ENCODE measurements at places on chromosomes 11 and 22.

DNA sequence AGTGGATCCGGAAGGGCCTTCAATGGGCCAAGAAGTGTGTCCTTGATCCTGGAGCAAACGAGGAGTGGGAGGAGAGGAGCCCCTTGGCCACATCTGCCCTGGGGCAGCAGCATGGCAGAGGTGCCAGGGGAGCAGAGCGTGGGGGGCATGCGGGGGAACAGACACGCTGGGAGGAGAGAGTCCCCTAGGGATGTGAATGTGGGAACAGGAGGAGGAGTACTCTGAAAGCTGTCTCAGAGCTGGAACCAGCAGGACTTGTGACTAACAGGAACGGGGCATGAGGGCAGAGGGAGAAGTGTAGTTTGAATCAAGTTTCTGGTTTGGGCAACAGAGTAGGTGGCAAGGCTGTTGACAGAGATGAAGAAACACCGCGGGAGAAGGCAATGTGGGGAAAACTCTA lies 54.5 kb upstream of the SLC35C1 start:
- no peak for DNase-seq

DNA sequence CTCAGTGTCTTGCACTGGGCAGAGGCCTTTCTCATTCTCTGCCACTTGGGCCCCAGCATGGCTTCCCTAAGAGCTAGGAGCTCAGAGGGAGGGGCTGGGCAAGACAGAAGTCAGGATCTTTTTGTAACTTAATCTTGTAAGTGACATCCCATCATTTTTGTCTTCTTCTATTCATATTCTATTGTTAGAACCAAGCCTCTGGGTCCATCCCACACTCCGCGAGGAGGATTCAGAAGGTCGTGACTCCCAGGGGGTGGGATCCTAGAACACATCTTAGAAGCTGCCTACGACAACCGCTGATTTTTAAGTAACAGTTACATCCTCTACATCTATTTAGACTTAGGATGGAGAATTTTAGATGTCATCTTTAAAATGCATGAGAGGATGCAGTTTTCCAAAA lies 1.5 kb upstream of the IL17RA start:
- no peak for DNase-seq

GRCh38 chr22:46379066-46379930 lies 43.8 kb downstream of the TRMU start:
- no peak for DNase-seq

DNA sequence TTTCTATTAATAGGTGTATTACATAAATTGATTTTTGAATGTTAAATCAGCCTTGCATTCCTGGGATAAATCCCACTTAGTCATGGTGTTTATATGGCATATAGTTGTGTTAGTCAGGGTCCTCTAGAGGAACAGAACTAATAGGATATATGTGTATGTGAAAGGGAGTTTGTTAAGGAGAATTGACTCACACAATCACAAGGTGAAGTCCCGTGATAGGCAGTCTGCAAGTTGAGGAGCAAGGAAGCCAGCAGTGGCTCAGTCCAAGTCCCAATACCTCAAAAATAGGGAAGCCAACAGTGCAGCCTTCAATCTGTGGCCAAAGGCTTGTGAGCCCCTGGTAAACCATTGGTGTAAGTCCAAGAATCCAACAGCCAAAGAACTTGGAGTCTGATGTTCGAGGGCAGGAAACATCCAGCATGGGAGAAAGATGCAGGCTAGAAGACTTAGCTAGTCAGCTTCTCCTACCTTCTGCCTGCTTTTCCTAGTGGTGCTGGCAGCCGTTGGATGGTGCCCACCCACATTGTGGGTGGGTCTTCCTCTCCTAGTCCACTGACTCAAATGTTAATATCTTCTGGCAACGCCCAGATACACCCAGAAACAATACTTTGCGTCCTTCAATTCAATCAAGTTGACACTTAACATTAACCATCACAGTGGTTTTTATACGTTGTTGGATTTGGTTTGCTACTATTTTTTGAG lies 12.9 kb downstream of the SFI1 start:
- no peak for DNase-seq

GRCh38 chr22:22913989-22914388 lies 26.4 kb downstream of the IGLL5 start:
- DNase-seq, result no peak

- no peak for DNase-seq
These were observed 63.2 kb upstream of the ARFGAP3 start for GRCh38 chr22:42920101-42920820.

DNA sequence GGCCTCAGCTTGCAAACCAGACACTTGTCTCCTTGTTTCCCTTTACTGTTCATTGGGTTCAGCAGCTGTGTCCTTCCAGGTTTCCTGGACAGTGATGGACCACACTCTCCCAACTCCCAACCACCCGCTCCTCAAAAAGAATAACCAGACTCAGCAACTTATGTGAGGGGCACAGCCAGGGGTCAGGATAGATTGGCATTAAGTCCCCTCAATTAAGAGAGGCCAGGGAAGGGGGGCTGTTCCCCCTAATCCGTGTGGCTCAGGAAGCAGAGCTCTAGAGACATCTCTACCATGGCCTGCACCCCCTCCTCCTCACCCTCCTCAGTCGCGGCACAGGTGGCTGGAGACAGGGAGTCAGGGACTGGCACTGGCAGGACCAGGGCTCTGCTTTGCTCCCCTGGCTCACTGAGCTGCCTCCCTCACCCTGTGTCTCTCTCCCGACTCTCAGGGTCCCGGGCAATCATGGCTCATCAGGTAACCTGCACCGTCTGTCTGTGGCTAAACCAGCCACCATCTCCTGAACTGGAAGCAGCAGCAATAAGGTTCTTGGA lies 111.7 kb downstream of the ZNF280B start:
- DNase-seq, result no peak

GRCh38 chr22:48450188-48450825 lies 1377.4 kb downstream of the BRD1 start:
- no peak for DNase-seq

DNA sequence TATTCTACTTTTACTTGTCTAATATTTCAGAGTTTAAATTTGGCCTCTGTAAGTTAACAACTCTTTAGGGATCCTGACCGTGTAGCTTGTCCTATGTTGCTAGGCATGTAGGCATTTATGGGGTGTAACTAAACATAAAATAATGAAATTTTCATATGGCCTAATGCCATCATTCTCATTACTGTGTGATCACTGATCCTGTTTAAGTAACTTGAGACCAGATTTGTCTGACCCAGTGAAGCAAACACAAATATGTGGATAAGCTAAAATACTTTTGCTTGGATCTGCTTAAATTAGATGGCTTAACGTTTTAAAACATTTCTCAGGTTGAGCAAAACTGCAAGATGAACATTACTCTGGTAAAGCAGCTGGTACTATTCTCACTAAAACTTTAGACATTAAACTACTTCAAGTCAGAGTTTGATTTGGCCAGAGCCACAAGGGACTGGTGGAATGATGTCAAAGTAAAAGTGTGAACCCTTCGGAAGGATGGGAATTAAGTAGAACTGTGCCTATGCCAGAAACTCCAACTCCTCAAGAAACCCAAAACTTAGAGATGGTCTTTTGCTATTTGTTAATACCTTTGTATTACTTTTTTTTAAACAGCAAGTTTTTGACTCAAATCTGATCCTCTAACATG lies 12.5 kb downstream of the QSER1 start:
- DNase-seq, result no peak

DNA sequence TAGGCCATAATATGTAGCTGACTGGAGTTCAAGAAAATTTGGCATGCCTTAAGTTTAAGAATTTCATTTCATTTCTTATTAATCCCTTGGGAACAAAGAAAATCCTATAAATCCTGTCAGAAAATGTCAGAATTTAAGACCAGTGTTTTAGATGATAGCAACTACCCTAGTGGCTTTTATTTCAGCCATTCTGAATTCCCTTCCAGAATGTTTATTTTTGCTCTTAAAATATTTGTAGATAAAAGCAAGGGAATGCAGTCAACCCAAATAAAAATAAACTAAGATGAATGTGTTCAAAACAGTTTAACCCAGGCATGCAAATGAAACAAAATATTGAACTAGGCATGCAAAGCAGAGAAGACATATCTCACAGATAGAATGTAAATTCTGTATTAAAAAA lies 356.9 kb upstream of the LRRC4C start:
- DNase-seq, result no peak

GRCh38 chr22:31739795-31740201 lies 10.1 kb downstream of the PRR14L start:
- DNase-seq, result no peak

GRCh38 chr11:74519710-74520109 lies 26.2 kb upstream of the LIPT2 start:
- DNase-seq, result no peak

GRCh38 chr11:18063125-18063524 lies 17.1 kb upstream of the TPH1 start:
- DNase-seq, result no peak

GRCh38 chr22:37504964-37505363 lies 14.3 kb downstream of the CARD10 start:
- no peak for DNase-seq

- DNase-seq, result no peak
These were observed 547.0 kb downstream of the TBC1D22A start for GRCh38 chr22:47309476-47309875.

DNA sequence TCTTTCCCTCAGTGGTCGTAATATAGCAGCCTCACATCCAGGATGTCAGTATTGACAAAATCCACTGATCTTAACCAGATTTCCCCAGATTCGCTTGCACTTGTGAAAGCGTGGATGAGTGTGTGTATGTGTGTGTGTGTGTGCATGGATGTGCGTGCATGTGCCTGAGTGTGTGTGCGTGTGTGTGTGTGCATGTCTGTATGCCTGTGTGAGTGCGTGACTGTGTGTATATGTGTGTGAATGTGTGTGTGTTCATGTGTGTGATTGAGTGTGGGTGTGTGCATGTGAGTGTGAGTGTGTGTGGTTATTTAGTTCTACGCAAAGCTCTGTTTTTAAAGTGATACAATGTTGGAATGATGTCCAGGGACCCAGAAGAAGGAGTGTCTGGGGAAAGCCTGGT lies 723.2 kb downstream of the BRD1 start:
- no peak for DNase-seq

DNA sequence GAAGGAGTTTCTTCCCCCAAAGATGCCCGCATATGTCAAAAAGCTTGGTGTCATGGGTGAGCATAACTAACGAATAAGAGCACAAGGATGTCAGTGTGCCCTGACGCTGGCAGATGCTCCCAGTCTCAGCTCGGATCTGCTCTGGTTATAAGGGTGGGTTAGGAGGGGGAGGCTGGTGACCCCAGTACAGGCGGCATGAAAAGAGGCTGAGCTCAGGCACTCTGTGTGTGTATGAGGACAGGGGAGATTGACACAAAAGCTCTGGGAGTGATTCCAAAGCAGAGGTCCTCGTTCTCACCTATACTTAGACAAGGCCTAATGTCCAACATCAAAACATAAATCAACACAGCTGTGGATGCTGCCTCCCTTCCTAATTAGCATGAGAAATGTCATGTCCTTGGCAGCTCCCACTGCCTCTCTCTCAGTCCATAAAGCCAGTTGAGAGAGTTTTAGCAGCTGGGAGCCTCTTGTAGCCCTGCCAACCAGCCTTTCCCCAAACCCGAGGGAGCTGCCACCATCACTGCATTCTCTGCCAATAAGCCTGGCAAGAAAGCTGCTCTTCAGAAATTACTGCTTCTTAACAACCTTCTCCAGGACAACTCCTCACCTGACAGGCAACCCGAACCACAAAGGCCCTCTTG lies 59.8 kb downstream of the SC5D start:
- DNase-seq, result no peak
